Stimulated activated CD4-positive, alpha-beta T cell treated with anti-CD3 and anti-CD28 coated beads, TNF-alpha, amount 100 ng/mL, for 48 hours (primary cell): ENCODE measurements at places on chromosomes 12 and 14.

DNA sequence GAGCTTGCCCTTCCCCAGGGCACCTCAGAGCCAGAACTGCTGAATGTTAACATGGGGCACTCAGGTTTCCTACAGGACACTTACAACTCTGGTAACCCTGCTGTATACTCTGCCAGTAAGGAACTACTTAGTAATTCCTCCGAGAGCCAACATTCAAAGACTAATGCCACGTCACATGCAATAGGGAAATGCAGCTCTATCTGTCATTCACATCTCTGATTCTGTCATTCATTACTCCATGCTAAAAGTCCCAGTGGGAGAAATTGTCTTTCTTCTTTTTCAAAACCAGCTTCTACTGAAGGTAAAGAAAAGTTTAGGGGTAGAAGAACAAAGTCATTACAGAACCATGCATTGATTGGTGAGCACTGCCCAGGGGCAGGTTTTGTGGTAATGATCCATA lies 189.2 kb downstream of the DAD1 start:
- DNase-seq, result no peak

GRCh38 chr12:43208627-43209026 lies 343.4 kb downstream of the ADAMTS20 start:
- no peak for DNase-seq

DNA sequence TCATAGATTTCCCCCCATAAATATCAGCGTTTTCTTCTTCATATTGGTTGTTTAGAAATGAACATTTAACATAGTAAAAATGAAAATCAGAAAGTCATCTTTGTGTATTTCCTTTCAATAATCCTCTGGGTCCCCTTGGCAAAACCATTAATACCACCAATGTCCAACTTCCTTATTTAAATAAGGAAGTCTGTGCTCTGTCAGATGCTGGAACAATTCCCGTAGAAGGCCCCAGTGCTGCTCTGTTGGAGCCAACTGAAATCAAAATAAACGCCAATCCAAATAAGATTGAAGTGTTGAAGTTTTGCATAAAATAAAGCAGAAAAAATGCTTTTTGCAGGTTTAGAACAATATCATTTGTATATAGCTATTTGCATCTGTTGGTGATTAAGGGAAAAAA lies 93.1 kb downstream of the PPM1H start:
- DNase-seq, result no peak

DNA sequence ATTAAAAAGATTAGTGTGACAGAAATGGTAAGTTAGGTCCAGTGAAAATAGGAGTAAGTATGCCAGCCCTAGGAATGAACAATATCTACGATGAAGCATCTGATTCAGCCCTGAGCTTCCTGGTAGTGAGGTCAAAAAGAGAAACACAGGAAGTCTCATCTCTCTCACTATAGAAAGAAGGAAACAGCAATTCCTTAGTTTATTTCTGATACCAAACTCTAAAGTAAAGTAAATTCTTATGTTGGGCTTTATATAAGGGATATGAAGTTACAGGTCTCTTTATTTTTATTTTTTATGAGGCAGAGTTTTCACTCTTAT lies 76.7 kb upstream of the RFLNA start:
- no peak for DNase-seq

DNA sequence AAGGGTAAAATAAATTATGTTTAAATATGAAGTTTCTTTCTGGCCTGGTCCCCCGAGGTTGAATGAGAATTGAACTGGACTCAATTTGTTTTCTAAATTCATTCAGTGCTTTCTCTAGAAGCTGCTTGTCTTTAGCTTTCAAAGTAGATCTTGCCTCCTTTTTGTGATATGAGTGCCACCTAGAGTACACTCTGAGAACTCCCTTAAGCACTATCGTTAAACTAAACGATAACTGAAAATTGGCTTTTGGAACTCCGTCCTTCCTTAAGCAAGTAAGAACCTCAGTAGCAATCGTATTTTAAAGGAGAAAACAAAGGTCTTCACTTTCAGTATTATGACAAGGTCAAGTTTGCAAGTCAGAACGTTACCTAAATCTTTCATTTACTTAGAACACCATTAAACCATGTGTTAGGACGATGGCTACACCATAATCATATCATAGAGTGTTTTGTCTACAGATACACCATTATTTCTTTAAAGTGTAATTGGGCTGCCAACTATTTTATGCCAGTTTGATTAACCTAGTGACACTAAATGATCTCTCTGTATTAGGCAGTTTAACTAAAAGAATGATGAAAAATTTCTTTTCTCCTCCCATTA lies 364.8 kb downstream of the SNAPC1 start:
- DNase-seq, result no peak

DNA sequence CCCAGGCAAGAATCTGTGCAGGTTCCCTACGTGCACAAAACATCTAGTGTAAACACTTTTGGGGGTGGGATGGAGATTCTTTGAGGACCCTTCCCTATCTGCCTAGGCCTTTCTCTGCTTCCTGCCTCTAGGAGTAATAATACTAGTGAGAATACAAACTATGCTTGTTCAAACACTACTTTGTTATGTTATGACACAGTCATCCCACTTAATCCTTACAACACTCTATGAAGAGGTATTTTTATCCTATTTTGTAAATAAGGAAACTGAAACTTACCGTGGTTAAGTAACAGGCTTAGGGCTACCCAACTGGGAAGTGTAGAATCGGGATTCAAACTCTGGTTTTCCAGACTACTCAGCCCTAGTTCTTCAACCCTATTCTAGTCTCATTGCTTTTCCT lies 96.5 kb downstream of the KCNA5 start:
- DNase-seq, result no peak

GRCh38 chr12:50101663-50102062 lies 2.1 kb upstream of the GPD1 start:
- DNase-seq, result no peak

GRCh38 chr14:23518709-23519108 lies 32.9 kb downstream of the ZFHX2 start:
- no peak for DNase-seq

GRCh38 chr14:103930051-103930604 lies 1.9 kb downstream of the TDRD9 start:
- no peak for DNase-seq
